ENCODE measurements at places on chromosomes 16 and 17. TPM values are rescaled to one million over a fixed set of nuclear protein-coding genes. Genes with fewer than 3 reads are reported as not detected.

GRCh38 chr16:85731179-85731578 lies 19.7 kb downstream of the C16orf74 start:
- peaks cover 7% of the 10 kb centered on the region for H3K4me1 ChIP-seq
- no peak overlapping the region for H3K27ac ChIP-seq
- no peak overlapping the region for H3K4me3 ChIP-seq
- no peaks in the 10 kb centered on the region for H3K27me3 ChIP-seq

DNA sequence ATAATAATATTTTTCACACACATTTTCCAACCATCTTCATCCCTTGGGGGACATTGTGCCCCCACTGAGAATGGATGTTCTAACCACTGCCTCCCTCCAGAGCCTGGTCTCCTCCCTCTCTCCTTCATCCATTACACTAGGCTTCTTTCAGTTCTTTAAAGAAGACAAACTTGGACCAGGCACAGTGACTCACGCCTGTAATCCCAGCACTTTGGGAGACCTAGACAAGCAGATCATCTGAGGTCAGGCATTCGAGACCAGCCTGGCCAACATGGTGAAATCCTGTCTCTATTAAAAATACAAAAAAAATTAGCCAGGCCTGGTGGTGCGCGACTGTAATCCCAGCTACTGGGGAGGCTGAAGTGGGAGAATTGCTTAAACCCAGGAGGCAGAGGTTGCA lies 6.5 kb downstream of the ALOX15 start:
- peaks cover 12% of the 10 kb centered on the region for H3K4me1 ChIP-seq
- no peak overlapping the region for H3K4me3 ChIP-seq
- no peak for DNase-seq

DNA sequence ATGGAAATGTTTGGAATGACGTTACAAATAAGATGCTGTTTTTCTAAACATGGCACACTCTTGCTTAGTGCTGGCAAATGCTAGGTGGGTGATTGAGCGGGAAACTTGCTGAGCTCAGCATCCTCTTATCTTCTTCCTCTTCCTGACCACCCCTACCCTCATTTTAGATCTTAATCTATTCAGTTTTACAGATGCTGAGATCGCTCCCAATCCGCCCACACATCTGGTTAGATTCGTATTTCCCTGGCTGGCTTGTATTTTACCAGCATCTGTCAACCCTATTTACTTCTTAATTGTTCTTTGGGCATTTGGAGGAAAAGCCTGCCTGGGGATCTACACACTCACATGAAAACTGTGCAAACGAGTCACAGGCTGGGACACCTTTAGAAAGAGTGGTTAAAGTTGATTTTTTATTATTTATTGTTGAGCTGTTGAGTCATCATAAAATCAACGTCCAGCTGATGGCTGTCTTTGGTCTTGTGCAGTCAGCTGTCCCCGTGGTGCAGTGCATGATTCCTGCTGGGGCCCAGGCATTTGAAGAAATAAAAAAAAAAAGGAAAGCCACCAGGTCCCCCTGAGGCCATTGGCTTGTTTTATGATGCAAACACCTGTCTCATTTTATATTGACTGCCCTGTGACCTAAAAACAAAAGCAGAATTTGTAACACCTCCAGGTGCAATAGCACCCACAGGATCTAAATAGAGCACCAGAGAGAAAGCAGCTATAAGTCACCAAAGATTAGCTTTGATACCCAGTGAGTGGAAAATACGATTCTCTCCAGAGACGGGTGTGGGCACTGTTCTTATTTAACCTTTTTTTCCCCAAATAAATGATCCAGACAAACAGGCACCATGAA lies 258.6 kb downstream of the HS3ST3B1 start:
- H3K27me3 ChIP-seq = peaks cover 3% of the 10 kb centered on the region
- no peak for DNase-seq
- no peak overlapping the region for H3K4me3 ChIP-seq
- H3K4me1 ChIP-seq = no peaks in the 10 kb centered on the region

DNA sequence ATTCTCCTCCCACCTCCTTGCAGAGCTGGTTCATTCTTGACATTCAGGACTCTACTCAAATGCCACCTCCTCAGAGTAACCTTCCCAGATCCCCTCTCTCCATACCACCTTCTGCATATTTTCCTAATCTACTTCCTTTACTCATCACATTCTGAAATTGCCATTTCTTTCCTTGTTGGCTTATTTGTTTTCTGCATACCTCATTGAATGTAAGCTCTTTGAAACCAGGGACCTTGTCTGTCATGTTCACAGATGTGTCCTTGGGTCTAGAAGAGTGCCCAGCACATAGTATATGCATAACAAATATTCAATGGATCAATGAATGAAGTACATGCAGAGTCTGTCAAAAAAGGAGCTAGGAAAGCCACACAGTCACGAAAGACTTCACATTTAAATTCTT lies 7.8 kb upstream of the LONP2 start:
- H3K27me3 ChIP-seq = no peaks in the 10 kb centered on the region
- H3K4me3 ChIP-seq = no peak overlapping the region

DNA sequence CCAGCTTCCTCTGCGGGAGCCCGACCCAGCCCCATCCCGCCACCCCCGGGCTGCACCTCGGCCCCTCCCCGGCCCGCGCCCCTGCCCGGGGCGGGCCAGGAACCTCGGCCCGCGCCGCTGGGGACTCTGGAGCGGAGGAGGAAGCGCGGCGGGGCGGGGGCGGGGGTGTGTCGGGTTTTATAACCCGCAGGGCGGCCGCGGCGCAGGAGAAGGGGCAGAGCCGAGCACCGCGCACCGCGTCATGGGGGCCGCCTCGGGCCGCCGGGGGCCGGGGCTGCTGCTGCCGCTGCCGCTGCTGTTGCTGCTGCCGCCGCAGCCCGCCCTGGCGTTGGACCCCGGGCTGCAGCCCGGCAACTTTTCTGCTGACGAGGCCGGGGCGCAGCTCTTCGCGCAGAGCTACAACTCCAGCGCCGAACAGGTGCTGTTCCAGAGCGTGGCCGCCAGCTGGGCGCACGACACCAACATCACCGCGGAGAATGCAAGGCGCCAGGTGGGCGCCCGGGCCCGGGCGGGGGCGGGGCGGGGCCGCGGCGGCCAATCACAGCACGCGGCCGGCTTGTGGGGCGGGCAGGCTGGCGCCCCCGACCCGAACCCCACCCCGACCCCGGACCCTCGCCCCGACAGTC lies at the start of gene ACE:
Gene ACE, plus strand, starts transcription at position 208 of the 626 bp plus-strand sequence. Its CDS starts 34 bp downstream, at position 242.
- DNase-seq = peak; percentile 55
- peak within 1 kb of the TSS; percentile 79 for H3K4me3 ChIP-seq
- H3K4me1 ChIP-seq = peaks cover 21% of the 10 kb centered on the region
- peaks cover 43% of the 10 kb centered on the region for H3K27me3 ChIP-seq
- H3K27ac ChIP-seq = no peak within 1 kb of the TSS

GRCh38 chr17:57442914-57443571 lies 186.7 kb downstream of the MSI2 start:
- peaks cover 80% of the 10 kb centered on the region for H3K4me1 ChIP-seq
- no peak for DNase-seq
- no peaks in the 10 kb centered on the region for H3K36me3 ChIP-seq
- no peak overlapping the region for H3K4me3 ChIP-seq
- H3K27ac ChIP-seq = peak overlapping the region; percentile 80

TBC1D3H gene
- total RNA-seq = not detected

CHST5 gene
- total RNA-seq = 0.50 TPM
